ENCODE measurements at places on chromosomes 3 and 15.

GRCh38 chr3:30162579-30162978, 443.8 kb upstream of the TGFBR2 start:
- no peak for DNase-seq

DNA sequence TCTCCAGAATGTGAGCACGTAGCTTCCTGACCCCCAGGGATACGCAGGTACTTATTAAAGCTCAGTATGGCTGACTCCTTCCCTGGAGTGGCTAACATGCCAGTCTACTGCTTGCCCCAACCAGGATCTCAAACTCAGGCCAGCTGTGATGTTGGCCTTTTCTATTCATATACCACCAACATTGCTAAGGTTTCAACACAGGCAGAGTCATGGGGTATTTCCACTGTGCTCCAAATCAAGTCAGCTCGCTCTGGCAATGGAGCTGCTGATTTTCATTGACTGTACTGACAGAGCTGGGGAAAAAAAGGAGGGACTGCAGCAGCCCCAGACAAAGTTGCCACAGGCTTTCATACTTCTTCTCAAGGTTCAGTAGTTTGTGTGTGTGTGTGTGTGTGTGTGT, 87.0 kb downstream of the CFAP20DC start:
- DNase-seq: no peak

- DNase-seq: no peak
These were observed 6.8 kb upstream of the CHST14 start for GRCh38 chr15:40463886-40464545.

DNA sequence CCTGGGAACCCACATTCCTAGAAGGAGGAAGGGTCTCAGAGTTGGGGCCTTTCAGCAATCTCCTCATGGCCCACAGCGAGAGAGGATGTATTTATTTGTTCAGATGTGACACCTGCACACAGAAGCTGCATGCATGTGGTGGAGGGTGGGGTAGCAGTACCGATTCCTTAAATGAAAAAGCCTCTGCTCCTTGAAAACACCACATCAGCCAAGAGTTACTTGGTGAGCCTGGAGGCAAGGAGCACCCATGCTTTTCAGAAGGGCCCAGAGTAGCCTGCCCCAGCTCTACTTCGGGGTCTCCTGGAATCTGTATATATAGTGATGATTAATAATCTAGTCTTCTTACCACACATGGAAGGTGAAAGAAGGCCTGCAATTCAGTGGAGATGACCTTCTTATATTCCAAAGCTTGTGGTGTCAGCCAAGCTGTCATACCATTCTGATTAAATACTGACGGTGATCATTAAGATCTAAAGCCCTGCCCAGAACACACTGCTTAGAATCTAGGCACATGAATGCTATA, 33.5 kb downstream of the SEMA6D start:
- DNase-seq: no peak

DNA sequence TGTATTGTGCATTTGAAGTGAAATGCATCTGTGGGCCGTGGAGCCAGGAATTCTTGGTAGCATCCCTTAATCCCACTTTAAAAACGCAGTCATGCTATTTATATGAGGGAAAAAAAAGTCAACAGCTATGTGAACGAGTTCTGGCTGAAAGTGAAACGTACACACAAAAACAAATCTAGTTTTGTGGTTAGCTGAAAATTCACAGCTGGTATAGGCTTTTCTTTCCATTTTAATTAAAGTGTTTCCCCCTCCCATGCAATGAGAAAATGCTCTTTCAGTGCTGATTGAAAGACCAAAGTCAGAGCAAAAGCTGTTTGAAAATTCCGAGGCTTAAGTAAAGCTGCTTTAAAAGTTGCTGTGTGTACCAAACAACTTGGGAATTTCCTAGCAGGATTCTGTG, 297.4 kb downstream of the PLCL2 start:
- no peak for DNase-seq

DNA sequence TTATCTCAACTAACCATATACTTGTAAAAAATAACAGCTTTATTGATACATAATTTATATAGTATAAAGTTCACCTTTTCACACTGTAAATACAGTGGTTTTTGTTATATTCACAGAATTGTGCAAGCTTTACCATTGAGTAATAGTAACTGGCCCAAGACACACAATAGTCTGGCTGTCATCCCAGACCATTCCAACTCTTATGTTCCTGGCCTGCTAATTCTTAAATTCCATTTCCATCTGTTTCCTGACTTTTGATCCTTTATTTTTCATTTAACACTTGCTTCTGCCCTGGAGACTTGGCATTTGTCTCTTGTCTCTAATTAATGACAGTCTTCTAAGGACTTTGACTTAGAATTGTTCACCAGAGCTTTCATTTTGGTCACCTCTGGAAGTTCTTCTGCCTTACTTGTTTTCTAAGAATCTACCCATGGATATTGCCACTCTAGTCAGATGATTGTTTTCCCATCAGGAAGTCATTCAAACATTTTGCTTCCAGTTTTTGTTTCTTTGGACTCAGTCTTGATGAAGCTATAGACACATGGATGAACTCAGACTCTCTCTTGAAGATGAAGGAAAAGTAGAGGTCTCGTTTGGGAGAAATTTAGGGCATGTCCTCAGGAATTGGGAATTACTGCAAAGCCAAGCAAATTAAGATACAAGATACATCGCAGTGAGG, 27.2 kb upstream of the PLSCR4 start:
- DNase-seq: no peak

GRCh38 chr3:14431452-14431916, 29.1 kb downstream of the SLC6A6 start:
- no peak for DNase-seq

- DNase-seq: no peak
These were observed 8.9 kb downstream of the PHLDB2 start for GRCh38 chr3:111867889-111868426.

DNA sequence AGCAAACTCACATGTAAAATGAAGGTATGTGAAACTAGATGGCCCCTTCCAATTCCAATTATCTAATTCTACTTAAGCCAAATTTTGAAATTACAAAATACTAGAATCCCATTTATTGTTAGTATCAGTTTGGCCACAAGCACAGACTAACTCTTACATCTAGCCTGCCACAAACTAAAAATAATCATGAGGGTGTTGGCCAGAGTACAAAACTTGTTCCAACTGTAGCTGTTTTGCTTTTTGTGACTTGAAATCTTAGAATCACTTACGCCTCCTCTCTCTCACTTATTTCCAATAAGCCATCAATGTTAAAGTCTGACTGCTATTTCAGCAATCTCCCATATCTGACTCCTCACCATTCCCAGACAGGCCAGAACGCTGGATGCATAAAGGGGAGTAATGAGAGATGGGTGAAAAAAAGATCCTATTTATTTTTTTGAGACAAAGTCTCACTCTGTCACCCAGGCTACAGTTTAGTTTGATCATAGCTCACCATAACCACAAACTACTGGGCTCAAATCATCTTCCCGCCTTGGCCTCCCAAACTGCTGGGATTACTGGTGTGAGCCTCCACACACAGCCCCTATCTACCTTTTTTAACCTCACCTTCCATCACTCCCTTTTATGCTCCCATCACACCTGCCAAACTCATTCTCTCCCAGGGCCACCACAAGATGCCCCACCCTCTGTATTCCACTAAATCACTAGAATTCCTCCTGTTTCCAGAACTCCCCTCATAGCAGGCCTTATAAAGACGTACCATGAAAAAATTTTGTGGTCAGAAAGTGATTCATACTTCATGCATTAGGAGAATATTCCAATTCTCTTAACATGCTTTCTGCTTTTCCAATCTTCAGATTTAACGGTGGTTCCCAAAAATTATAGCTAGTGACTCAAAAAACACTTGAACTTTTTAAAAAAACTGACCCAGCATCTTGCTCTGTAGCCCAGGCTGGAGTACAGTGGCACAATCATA, 36.5 kb downstream of the ATOSA start:
- DNase-seq: no peak

All from stimulated activated CD8-positive, alpha-beta memory T cell treated with anti-CD3 and anti-CD28 coated beads, Interleukin-7, amount 100 ng/mL, for 4 hours (primary cell).